Stimulated activated CD4-positive, alpha-beta T cell treated with anti-CD3 and anti-CD28 coated beads, Interleukin-12 subunit alpha, Interleukin-12 subunit beta, amount 100 ng/mL, for 24 hours (primary cell): ENCODE measurements at places on chromosomes 2 and 18.

DNA sequence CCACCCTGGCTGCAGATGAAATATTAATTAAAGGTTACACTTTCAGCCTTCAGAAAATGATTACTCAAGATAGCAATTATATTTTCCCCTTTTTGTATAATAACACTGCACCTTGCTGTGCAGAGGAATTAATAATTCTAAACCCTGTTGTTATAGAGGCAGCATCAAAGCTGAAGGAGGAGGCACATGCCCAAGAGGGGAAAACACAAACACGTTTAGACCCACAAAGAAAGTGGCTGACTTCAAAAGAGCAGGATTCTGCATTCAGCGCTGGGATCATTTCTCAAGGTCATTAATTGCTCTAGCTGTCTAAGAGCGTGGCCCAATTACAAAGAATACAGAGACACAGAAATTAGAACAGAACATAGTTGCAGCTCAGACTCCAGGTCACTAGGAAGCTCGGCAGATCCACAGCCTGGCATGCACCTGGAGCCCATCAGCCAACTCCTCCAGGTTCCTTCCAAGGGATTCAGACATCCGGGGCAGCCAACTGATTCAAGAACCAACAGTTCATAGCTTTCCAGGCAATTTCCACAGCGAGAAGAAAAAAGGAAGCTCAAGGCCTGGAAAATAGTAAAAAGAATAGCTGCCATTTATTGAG, 102.3 kb upstream of the ID2 start:
- DNase-seq: no peak

DNA sequence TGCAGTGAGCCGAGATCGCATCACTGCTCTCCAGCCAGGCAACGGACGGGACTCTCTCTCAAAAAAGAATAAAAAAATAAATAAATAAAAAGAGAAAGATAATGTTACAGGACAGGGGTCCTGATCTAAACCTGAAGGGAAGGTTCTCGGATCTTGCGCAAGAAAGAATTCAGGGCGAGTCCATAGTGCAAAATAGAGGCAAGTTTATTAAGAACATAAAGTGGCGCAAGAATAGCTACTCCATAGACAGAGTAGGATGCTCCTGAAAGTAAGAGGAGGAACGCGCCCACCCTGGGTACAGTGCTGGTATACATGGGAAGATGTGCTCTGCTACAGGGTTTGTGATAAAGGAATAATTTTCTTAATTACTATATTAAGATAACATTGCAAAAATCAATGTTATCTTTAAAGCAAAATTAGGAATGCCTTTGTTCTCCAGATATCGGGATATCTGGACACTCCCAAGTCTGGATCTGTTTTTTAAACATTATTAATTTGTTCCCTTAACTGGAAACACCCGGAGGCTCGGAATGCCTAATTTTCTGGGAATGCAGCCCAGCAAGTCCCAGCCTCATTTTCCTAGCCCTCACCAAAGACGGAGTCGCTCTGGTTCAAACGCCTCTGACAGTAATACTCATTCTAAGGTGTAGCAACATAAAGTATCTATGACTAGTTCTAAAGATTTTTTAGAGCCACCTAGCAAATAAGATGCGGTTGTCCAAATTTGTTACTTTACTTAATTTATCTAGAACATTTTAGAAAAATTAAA, 38.8 kb downstream of the ACSL3 start:
- no peak for DNase-seq

DNA sequence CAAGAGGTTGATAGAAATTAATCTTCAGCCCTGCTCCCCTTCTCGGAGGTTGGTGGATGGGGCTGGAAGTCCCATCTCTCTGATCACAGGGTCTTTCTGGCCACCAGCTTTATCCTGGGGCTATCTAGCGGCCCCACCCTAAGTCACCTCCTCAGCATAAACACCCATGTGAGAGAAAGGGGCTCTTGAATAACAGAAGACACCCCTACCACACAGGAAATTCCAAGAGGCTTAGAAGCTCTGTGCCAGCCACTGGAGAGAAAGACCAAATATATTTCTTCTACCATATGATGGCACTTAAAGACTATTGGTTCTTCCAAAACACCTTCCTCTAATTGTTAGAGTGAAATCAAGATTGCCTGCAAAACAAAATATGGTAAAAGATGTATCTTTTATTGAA, 219.7 kb downstream of the VAPA start:
- no peak for DNase-seq

- DNase-seq: no peak
Measured at GRCh38 chr2:98308068-98308467, 38.2 kb upstream of the CNGA3 start.

- DNase-seq: no peak
Measured at GRCh38 chr2:152155209-152155608, 20.4 kb downstream of the STAM2 start.

GRCh38 chr2:203853271-203853670, 14.3 kb upstream of the CTLA4 start:
- no peak for DNase-seq

DNA sequence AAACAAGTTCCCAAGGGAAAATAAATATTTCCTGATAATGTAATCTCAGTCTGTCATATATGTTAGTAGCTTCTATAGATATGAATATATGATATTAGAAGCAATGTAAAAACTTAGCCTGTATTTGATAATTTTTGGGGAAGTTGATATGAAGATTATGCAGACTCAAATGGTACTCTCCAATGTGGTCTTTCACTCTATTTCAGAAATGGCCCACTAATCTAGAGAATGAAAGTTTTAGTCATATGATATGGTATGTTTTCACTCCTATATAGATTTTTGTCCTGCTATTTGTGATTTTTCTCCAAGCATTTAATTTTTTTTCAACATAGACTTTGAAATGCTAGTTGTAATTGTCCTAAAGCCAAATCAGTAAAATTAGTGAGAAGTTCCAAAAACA, 236.7 kb upstream of the BOD1L2 start:
- no peak for DNase-seq

DNA sequence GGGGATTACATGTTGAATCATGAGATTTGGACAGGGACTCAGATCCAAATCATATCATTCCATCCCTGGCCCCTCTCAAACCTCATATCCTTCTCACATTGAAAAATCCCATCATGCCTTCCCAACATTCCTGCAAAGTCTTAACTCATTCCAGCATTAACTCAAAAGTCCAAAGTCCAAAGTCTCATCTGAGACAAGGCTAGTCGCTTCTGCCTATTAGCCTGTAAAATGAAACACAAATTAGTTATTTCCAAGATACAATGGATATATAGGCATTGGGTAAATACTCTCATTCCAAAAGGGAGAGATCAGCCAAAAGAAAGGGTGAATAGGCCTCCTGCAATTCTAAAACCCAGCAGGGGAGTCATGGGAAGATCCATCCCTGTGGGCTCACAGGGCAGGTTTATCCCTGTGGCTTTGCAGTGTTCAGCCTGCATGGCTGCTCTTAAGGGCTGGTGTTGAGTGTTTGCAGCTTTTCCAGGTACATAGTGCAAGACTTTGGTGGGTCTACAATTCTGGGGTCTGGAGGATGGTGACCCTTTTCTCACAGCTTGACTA, 21.2 kb upstream of the SLC14A1 start:
- DNase-seq: no peak

- DNase-seq: no peak
Measured at GRCh38 chr2:21096458-21096857, 27.3 kb upstream of the TDRD15 start.

DNA sequence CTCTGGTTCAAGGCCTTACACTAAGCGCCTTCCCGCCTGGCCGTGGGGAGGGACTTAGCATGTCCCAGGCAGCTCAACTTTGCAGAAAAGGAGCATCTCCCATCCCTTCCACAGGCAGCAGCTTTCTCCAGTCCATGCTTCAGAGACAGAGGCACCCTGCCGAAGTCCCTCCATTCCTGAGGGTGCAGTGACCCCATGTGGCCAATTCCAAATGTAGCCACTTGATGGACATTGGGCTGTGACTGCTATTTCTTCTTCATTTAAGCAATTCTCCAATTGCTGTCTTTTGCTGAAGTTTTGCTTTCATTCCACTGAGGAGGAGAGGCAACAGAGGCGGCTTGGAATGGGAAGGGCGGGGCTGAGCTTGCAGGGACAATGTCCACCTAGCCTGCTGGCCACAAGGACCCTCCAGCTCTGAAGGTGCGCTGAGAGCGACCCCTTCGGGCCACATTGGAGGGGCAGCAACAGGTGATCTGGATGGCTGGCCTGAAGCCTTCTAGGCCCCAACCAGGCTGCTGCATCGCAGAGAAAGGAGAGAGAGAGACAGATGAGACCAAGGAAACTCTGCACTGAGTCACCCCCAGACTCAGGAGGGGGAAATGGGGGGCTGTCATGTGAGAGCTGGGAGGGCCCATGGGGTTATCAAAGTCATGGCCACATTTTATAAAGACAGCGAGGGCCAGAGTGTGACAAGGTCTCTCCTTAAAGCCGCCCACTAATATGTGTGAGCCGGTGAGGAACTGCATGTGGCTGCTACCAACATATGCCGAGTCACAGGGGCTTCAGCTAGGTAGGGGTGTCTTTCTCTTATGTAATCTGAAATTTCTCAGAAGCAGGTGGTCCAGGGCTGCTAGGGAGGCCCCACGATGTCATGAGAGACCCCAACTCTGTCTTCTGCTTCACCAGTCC, 61.3 kb downstream of the LONRF2 start:
- peak; percentile 7 for DNase-seq

GRCh38 chr18:80147037-80147417, 38.0 kb downstream of the ADNP2 start:
- no peak for DNase-seq

GRCh38 chr18:74420481-74420880, 36.6 kb downstream of the DIPK1C start:
- DNase-seq: no peak
